Hepatic stellate cell (primary cell): ENCODE measurements at places on chromosomes 7 and 10.
A peak's percentile ranks its signal among the peaks of the same experiment; 100 is the strongest.

DNA sequence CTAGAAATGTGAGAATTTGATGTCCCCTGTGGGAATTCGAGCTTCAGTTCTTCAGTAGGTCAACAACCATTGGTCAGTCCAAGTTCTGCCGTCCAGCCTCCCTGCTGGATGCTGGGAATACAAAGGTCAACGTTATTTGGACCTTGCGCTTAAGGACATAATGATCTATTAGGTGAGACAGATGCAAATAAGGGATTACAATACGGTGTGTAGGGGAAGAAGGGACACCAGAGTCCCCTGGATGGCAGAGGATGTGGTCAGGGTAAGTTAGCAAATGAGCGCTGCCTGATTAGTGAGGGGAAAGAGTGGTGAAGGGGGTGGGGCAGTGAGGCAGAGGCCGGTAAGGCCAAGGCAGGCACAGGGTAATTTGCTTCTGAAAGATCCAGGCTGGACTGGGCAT lies 16.2 kb downstream of the CCNY start:
- no peak for DNase-seq

DNA sequence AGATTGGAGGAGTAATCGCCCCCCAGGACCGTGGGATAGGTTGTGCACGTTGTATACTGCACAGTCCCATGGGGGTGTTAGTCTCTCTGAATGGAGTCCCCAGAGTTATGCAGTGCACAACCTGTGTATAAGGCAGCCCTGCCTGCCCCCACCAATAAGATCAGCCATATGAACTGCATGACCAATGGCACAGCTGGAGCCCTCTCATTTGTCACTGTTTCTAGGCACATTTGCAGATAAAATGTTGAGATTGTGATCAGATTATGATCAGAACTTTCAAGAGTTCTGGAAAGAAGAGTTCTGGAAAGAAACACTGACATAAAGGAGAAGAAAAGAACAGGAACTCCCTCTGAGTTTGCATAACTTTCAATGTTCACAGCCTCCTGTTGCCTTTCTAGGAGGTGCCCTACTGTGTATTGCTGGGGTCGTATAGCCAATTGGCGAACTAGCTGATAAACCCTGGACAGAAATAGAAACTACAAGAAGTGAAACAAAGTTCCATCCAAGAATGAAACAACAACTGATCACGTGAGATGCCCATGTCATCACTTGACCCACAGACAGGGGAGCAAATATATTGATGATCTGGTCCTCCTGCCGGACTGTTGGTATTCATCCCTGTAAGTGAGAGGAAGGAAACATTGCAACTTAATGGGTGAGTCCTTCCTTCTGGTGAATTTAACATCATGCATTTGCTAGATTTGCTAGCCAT lies 49.6 kb upstream of the TOMM7 start:
- DNase-seq: no peak

GRCh38 chr10:128300290-128300824 lies 174.1 kb upstream of the MKI67 start:
- DNase-seq: no peak

DNA sequence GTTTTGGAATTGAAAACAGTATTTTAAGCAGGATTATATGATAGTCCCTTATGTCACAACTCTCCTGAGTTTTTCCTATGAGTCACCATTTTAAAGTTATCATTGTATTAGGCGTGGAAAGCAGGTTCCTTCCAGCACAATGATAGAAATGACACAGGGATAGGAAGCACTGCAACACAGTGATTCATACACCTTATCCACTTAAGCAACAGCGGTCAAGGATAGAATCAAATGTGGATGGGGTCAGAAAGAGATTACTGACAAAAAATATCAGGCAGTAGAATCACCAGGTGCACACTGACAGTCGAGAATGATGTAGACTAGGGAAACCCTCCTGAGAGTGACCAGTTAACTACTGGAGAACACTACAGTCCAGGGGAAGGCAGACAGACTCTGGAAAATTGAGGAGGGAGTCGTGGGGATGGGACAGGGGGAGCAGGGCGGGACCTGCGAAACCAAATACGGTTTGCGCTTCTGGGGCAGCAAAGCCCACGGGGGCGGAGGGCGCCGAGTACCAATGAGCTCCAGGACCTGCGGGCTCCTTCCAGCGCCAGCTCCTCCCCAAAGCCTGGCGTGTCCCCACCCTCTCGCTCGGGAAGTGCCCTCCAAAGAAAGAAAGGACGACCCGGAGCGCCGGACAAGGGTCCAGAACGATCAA lies 479 bp downstream of the PNPLA8 start:
- DNase-seq: peak; percentile 71

- DNase-seq: no peak
Observed at GRCh38 chr7:133888061-133888930, 238.8 kb upstream of the LRGUK start.

- no peak for DNase-seq
Observed at GRCh38 chr7:84245835-84246234, 51.2 kb upstream of the SEMA3A start.

DNA sequence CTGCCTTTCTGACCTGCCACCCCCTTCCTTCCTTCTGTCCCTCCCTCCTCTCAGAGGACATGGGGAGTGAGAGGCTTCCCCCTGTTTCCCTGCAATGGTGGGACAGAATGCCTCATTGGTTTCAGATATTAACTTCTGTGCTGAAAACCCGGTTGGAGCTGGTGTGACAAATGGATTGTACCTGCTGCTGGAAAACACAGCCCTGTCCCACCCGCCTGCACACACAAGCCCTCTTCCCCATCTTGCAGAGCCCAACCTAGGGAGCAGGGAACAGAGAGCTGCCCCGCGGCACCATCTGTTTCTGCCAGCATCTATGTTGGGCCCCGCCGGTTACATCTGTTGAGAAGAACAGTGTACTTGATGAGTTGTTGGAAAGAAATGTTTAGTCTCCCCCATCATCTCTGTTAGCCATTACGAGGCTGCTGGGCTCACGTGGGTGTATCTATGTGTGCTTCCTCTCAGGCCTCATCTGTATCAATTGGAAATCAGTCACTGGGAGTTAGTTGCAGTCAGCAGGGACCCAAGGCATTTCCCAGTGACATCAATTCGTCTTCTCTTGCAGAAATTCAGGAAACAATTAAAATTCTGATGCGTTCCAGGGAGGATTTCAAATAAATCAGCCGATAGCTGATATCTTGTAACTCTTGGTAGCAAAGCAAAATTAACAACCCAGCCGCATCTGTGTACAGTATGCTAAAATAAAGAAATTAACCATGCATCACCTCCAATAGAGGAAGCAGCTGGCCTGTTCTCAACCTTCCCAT lies 725.6 kb upstream of the GALNT17 start:
- no peak for DNase-seq

GRCh38 chr7:41817386-41817785 lies 114.5 kb upstream of the INHBA start:
- DNase-seq: peak; percentile 28

- no peak for DNase-seq
Observed at GRCh38 chr10:94138391-94138790, 144.7 kb downstream of the PLCE1 start.

- no peak for DNase-seq
Observed at GRCh38 chr10:59865101-59865500, 41.3 kb downstream of the CCDC6 start.

GRCh38 chr7:117064688-117065087 lies 111.4 kb downstream of the ST7 start:
- DNase-seq: no peak
